ENCODE measurements at places on chromosomes 5 and 9.

DNA sequence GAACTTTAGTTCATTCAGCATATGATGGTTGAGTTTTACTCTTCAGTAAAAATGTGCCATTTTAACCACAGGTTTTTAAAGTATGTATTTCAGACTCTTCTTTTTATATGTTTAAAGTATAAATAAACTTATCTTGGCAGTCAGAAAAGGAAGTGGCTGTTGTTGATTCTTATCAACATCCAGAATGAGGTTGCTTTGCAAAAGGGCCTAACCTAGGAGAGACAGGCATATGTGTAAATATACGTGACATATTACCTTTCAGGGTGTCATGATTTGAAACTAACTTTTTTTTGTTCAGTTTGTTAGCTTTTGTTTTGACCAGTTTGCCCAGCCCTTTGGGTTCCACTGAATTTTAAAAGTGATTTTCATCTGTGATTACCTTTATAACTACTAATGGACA, 7.4 kb downstream of the SMARCA2 start:
- no peak for DNase-seq

DNA sequence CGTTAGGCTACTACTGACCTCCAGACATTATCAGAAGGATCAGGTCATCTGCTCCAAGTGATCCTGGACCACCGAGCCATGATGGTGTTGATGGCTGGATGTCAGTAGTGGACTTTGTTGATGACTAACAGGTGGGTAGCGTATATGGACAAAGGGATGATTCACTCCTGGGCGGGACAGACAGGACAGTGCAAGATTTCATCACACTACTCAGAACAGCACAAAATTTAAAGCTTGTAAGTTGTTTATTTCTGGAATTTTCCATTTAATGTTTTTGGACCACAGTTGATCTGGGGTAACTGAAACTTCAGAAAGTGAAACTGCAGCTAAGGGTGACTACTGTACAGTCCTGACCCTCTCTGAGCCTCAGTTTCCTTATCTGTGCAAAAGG, 12.7 kb downstream of the PDGFRB start:
- peak; percentile 96 for DNase-seq

GRCh38 chr9:72278959-72279358, 86.0 kb downstream of the ZFAND5 start:
- DNase-seq: no peak

- DNase-seq: peak; percentile 44
These were observed 12.6 kb upstream of the TCF7 start for GRCh38 chr5:134101686-134102439.

GRCh38 chr9:15278091-15278687, 28.8 kb downstream of the TTC39B start:
- no peak for DNase-seq

All from EL (cell line).